ENCODE measurements at places on chromosomes 1 and 21. TPM values are rescaled to one million over a fixed set of nuclear protein-coding genes. Genes with fewer than 3 reads are reported as not detected.
A peak's percentile ranks its signal among the peaks of the same experiment; 100 is the strongest.

The KRTAP6-3 gene
- not detected for total RNA-seq

The CFAP141 gene
- total RNA-seq = not detected

The IL23R gene
- total RNA-seq = not detected

The TPTE gene
- total RNA-seq = not detected

The TRAF3IP3 gene
- total RNA-seq = 13.4 TPM

The PRAMEF14 gene
- not detected for total RNA-seq

The SPRR4 gene
- not detected for total RNA-seq

The HEYL gene
- total RNA-seq = 0.95 TPM

The PDE4B gene
- 15.5 TPM for total RNA-seq

The CCDC27 gene
- not detected for total RNA-seq

DNA sequence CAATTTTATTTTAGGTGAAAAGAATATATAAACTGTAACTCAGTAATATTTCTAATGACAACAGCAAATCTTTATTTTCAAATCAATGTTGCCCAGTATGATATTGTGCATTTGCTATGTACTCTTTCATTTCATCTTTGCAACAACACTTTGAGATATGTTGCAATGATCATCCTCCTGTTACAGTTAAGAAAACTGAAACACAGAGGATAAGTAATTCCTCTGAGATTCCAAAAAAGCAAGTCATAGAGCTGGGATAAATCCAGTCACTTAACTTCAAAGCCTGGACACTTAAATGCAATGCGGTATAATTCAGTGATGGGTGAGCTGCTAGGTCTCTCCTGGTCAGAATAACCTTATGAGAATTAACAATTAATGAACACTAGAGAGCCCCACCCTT lies 48.6 kb upstream of the EXO1 start:
- no peaks in the 10 kb centered on the region for H3K27me3 ChIP-seq
- no peak overlapping the region for H3K4me3 ChIP-seq
- H3K4me1 ChIP-seq = no peaks in the 10 kb centered on the region
- H3K27ac ChIP-seq = no peak overlapping the region
- no peak for DNase-seq

- no peaks in the 10 kb centered on the region for H3K27me3 ChIP-seq
- no peak overlapping the region for H3K4me3 ChIP-seq
- H3K27ac ChIP-seq = no peak overlapping the region
These were observed 8.5 kb upstream of the PTPN7 start for GRCh38 chr1:202168861-202169260.

GRCh38 chr1:84936116-84936810 lies 43.3 kb upstream of the LPAR3 start:
- H3K4me3 ChIP-seq = no peak overlapping the region
- H3K36me3 ChIP-seq = no peaks in the 10 kb centered on the region
- no peak overlapping the region for H3K27ac ChIP-seq
- H3K27me3 ChIP-seq = no peaks in the 10 kb centered on the region
- no peaks in the 10 kb centered on the region for H3K4me1 ChIP-seq
- DNase-seq = no peak

DNA sequence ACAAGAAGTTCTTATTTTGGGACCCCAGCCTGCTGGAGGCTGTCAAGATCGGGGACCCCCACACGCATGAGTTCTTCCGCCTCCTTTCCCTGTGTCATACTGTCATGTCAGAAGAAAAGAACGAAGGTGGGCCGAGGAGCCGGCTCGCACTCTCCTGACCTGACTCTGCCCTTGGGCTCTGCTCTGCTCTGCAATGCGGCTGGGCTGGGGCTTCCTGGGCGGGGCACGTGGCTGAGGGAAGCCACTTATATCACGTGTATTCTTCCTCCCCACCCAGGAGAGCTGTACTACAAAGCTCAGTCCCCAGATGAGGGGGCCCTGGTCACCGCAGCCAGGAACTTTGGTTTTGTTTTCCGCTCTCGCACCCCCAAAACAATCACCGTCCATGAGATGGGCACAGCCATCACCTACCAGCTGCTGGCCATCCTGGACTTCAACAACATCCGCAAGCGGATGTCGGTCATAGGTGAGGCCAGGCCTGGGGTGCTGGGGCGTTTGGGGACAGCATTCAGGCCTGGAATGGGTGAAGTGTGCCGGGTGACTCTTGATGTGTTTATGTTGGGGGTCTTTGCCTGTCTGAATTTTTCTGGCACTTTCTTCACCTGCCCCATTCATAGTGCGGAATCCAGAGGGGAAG lies 17.6 kb downstream of the ATP8B2 start:
- DNase-seq = peak; percentile 89
- H3K27ac ChIP-seq = peak overlapping the region; percentile 46
- peaks cover 2% of the 10 kb centered on the region for H3K4me1 ChIP-seq
- no peaks in the 10 kb centered on the region for H3K36me3 ChIP-seq

DNA sequence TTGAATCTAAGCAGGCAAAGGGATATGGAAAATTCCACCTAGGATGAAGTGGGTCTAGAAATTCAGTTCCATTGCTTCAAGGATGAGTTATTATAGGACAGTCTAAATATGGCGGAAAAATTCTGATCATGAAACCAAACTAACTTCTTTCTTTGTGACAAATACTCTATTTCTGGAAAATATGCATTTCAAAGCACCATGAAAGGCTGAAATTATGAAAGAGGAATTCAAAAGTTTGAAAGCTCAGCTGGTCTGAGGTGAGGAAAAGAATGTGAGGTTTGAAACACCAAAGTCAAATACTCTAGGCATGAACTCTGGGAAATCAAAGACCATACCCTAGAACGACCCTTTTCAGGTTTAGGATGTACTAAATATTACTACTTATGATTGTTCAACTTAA lies 36.4 kb upstream of the COL11A1 start:
- no peaks in the 10 kb centered on the region for H3K36me3 ChIP-seq
- H3K27ac ChIP-seq = no peak overlapping the region
- DNase-seq = no peak
- H3K4me3 ChIP-seq = no peak overlapping the region
- H3K4me1 ChIP-seq = no peaks in the 10 kb centered on the region
- H3K27me3 ChIP-seq = no peaks in the 10 kb centered on the region

DNA sequence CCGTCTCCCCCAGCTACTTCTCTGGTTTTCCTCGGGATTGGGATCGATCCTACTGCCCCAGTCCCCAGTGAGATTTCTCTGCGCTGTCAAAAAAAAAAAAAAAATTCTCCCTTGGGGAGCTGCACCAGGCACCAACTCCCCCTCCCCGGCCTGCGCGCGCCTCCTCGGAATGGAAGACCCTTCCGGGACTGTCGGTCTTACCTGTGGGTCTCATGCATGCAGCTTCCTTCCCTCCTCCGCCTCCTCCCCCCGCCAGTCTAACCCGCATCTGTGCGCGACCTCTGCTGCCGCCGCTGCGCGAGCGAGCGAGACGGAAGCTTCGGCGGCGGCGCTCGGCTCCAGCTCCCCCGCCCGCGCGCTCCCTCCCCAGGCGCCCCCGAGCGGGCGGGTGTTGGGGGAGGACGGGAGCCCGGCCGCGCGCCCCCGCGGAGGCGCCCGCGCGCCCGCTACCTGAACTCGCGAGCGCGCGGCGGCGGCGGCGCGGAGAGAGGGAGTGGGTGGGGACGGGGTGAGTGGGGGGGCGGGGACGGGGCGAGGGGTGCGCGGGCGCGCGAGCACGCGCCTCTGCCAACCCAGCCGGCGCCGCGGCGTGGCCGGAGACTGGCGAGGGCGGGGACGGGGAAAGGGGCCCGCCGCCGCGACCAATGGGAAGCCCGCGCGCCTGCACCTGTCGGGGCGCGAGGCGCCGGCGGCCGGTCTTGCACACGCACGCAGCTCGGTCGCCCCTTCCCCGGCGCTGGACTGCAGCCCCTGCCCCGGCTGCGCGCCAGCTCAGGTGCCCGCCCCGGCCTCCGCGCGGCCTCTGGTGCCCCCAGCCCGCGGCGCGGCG lies at the start of gene SUSD4:
SUSD4 (minus strand) TSS at position 321 of the 829 bp plus-strand sequence. CDS start 751 bp downstream, outside the sequence.
- no peak within 1 kb of the TSS for H3K27ac ChIP-seq
- peak; percentile 61 for DNase-seq
- H3K4me3 ChIP-seq = peak within 1 kb of the TSS; percentile 50
- no peaks in the 10 kb centered on the region for H3K36me3 ChIP-seq

DNA sequence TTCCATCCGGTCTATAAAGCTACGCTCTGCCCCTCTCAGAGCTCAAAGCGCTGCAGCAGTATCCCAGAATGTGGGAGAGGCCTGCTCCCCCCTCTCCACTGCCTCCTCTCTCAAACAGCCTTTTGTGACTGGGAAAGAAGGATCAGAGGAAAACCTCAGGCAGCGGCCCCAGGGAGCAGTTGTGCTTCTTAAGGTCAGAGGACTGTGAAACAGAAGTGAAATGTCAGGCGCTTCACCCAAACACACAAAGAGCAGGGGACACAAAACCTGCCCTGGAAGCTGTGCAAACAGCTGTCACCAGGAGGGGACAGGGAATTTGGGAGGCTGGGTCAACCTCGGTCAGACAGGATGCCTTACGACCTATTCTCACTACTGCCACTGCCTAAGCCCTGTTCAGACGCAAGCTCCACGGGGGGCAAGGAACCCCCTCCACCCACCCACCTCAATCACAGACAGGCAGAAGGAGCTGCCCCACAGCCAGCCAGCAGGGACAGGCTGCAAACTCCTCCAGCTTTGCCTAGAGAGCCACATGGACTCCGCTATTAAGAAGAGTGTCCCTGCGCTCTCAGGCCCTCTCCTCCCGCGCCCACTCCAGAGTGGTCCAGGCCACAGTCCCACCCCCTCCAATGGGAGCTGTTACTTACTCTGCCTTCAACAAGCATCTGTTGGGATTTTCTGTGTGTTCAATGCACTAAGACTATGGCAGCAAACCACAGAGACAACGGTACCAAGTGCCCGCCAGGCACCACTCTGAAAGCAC lies 14.6 kb downstream of the SSBP3 start:
- no peak overlapping the region for H3K4me3 ChIP-seq
- peaks cover 57% of the 10 kb centered on the region for H3K36me3 ChIP-seq
- DNase-seq = no peak

DNA sequence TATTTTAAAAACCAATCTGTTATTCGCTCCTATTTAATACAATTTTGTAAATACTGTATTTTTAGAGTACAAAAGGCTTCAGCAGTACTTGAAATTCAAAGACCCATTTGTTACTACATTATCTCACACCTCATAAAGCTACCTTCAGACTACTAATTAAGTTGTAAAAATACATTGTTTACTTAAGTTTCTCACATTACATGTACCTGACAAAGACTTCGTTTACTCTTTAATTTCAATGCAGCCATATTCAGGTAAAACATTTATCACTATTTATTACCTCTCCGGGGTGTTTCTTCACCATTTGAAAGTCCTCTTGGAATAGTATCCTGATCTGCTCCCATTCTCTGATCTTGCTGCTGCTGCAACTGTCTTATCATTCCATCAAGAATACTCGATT lies 55.2 kb downstream of the BRWD1 start:
- no peak overlapping the region for H3K27ac ChIP-seq
- no peaks in the 10 kb centered on the region for H3K36me3 ChIP-seq
- H3K4me3 ChIP-seq = no peak overlapping the region

DNA sequence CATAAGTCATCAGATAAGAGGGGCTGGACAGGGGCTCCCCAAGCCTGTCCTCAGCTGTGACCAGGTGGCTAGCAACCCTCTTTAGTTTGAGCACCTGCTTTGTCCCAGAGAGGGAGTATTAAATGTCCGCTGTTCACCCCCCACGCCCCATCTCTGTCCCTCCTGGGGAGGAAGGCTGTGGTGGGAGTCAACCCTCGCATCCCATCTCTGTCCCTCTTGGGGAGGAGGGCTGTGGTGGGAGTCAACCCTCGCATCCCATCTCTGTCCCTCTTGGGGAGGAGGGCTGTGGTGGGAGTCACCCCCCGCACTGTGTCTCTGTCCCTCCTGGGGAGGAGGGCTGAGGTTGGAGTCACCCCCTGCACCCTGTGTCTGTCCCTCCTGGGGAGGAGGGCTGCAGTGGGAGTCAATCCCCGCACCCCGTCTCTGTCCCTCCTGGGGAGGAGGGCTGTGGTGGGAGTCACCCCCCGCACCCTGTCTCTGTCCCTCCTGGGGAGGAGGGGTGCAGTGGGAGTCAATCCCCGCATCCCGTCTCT lies 72.6 kb upstream of the ABCG1 start:
- H3K36me3 ChIP-seq = no peaks in the 10 kb centered on the region
- peak; percentile 29 for DNase-seq
- H3K4me3 ChIP-seq = no peak overlapping the region
- H3K4me1 ChIP-seq = no peaks in the 10 kb centered on the region
- no peak overlapping the region for H3K27ac ChIP-seq
- H3K27me3 ChIP-seq = no peaks in the 10 kb centered on the region

GRCh38 chr1:60044881-60045280 lies 28.7 kb downstream of the C1orf87 start:
- no peaks in the 10 kb centered on the region for H3K4me1 ChIP-seq
- no peak overlapping the region for H3K27ac ChIP-seq
- DNase-seq = no peak
- H3K4me3 ChIP-seq = no peak overlapping the region
- no peaks in the 10 kb centered on the region for H3K27me3 ChIP-seq

DNA sequence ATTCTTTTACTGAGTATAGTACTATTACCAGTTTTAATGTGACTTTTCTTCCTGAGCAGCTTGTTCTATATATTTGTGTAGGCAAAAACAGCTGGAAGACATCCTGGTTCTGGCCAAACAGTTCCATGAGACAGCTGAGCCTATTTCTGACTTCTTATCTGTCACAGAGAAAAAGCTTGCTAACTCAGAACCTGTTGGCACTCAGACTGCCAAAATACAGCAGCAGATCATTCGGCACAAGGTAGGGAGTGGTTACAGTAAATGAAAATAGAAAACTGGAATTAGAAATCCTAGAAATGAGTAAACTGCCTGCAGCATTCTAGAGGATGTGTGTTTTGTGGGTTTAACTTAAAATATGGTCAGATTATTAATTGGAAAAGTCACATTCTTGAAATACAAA lies 64.1 kb upstream of the BMP8A start:
- DNase-seq = no peak
- no peak overlapping the region for H3K4me3 ChIP-seq
- H3K36me3 ChIP-seq = peaks cover 80% of the 10 kb centered on the region
- H3K27me3 ChIP-seq = no peaks in the 10 kb centered on the region
- H3K27ac ChIP-seq = no peak overlapping the region
- no peaks in the 10 kb centered on the region for H3K4me1 ChIP-seq

DNA sequence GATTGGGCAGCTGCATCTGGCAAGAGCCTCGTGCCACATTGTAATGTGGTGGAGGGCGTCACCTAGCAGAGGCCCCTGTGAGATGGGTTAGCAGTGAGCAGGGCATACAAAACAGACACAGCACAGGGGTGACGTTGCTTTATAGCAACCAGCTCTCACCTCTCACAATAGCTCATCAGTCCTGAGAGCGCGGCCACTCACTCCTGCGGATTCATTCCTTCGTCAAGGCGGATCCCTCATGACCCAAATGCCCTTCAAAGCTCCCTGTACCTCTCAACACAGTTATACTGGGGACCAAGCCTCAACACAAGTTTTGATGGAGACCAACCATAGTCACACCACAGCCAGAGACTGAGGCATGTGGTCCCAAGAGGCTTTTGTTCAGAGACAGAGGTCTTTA lies 22.9 kb downstream of the SLC37A1 start:
- H3K27ac ChIP-seq = peak overlapping the region; percentile 72
- H3K4me3 ChIP-seq = no peak overlapping the region
- no peak for DNase-seq

GRCh38 chr1:39720094-39720999 lies 18.3 kb upstream of the PPIE start:
- H3K27ac ChIP-seq = no peak overlapping the region
- no peaks in the 10 kb centered on the region for H3K27me3 ChIP-seq
- no peaks in the 10 kb centered on the region for H3K36me3 ChIP-seq
- DNase-seq = no peak
- no peaks in the 10 kb centered on the region for H3K4me1 ChIP-seq
